ENCODE measurements at places on chromosomes 3 and 15.

DNA sequence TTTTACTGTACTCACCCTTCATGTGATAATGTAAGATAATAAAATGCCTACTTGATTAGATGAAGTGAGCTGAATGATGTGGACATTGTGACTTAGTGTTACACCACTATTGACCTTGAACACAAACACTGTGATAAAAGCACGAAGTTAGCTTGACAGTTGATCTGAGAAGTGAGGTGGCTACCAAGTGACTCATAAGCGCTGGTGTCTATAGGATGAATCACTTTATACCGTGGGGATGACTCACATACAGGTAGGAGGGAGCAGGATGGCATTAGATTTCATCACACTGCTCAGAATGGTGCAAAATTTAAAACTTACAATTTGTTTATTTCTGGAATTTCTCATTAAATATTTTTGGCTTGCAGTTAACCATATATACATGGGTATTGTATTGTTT, 174.7 kb upstream of the CNTN3 start:
- DNase-seq = peak; percentile 84

GRCh38 chr3:179107617-179108016, 36.0 kb upstream of the ZMAT3 start:
- DNase-seq = no peak

DNA sequence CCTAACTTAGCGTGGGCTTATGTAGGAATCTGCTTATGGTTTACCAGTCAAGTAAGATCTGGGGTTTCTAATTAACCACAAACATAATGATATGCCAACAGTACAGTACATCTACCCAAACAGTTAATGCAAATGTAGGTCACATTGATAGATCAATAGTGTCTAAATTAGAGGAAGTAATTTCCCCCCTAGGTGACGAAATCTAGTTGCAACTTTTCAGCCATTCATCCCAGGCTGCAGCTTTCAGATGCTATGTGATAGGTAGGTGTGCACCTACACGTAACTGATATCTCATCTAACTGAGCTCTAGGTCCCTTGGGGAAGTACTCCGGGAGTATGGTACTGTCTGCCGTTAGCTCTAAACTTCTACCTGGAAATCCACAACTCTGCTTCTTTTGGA, 57.2 kb downstream of the CRTC3 start:
- no peak for DNase-seq

DNA sequence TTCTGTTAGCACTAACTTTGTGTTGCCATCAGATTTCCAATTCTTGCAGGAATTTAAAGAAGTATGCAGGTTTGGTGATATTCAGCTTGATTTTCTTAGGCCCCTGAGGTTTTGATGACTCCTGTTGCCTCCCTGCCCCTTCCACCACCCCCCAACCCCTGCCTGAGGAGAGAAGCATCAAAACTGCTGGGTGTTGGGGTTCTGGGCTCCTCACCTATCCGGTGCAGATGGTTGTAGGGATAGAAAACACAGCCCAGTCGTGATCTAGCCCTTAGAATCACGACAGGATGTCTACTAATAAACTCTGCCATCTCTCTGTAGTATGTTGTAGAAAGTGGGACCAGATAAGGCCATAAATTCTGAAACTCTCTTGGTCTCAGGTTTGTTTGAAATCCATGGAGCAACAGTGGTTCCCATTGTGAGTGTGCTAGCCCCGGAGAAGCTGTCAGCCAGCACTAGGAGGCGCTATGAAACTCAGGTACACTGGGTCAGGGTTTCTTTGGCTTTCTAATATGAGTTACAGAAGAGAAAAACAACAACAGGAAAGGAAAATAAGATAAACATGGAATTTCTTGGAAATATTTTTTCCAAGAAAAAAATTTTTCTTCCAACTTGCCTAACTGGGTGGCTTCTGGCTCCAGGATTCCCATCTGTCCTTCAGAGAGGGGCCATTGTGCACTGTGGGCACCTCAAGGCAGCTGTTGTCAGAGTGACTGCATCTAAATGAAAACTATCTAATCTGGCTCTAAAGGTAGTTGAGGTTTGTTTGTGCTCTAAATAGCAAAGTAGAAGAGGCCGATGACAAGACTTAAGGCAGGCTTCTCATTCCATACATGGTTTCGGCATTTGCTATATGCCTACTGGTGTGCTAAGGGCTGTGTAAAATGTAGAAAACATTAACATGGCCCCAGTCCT, 8.7 kb downstream of the SRP14 start:
- no peak for DNase-seq

- DNase-seq = no peak
These were observed 55.4 kb downstream of the AGBL1 start for GRCh38 chr15:86135041-86135440.

DNA sequence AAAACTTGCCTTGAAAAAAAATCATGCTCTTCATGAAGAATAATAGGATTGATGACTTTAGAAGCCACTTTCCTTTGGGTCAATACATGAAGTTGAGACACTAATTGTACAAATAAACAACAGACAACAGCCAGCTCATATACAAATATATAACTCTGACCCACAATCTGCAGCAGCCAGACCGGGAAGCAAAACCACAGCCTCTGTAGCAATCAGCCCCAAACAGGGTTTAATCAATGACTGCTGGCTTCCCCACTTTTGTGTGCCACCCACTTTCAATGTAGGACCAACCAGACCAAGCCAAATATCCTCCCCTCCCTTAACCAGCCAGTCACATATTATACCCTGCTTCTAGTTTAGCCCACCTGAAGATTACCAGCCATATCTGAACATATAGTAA, 39.0 kb downstream of the IFT57 start:
- DNase-seq = no peak

DNA sequence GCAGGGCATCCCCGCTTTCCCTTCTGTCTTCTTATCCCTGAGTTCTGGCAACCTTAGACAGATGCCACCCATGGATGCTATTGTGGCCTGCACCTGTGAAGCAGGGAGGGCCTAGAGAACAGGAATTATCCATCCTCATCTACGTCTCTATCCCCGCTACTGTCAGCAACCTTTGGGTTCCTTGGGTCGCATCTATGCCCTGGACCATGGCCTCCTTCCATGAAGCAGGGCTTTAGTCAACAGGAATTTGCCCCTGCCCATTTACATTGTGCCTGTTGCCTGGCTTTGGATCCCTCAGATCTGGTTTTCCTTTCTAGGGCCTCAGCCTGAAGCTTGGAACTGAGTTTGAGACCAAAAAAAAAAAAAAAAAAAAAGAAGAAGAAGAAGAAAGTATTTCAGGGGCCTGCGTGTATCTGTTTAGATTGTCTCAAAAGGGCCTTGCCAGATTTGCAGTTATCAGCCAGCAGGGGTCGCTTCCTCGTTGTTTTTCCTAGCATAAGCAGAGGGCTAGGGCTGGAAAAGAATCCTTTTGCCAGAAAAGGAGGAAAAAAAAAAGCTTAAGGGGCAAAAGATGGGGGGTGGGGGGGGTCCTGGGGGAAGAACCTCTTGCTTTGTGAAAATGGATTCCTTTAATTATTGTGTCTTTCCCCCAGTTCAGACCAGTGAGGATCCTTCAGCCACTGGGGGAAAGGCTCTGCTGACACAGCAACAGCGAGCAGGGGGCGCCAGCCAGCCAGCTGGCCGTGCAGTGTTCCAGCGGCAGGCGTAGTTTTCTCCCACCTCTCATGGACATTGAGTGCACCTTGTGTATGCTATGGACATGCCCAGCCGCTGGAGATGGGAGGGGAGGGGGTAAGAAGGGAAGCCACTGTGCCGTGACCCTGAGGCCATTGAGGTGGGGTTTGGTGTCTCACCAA, 65.7 kb upstream of the ALDH1L1 start:
- DNase-seq = no peak

GRCh38 chr3:126696701-126697267, 7.3 kb upstream of the CHCHD6 start:
- no peak for DNase-seq

- DNase-seq = no peak
These were observed 57.6 kb upstream of the AZI2 start for GRCh38 chr3:28406241-28406640.

DNA sequence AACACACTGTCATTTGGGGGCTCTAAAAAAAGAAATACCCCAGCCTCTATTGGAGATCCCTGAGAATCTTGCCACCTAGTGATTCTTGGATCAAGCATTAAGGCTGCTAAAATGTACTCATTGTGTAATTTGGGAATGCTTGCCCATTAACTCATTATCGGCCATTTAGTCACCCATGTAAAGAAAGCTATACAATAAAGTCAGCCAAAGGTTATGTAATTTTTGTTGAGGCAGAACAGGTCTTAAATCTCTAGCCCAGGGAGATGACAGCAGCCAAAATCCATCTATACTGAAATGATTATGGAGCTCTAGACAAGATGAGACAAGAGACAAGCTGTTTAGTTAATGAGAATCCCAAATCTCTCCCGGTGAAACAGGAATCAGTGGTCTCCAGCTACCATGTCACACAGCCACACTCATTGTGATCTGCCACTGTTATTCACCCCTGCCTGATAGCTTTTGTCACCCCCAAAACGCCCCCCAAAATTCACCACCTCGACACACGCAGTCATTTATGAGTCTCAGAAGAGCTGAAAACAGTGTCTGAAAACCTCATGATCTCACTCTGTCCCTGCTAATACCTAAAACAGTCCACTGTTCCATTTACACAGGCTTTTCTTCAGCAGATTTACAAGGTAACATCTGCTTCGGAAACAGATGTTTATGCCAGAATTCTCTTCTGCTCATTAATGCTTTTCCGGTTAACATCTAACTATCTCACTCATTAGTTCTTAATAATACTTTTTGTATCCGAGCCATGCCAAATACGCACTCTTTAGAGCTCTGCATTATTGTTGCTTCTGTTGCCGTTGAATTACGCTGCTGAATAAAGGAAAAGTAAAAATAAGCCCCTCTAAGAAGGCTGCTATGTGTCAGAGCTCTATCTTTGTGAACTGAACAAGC, 138.5 kb downstream of the RORA start:
- no peak for DNase-seq

DNA sequence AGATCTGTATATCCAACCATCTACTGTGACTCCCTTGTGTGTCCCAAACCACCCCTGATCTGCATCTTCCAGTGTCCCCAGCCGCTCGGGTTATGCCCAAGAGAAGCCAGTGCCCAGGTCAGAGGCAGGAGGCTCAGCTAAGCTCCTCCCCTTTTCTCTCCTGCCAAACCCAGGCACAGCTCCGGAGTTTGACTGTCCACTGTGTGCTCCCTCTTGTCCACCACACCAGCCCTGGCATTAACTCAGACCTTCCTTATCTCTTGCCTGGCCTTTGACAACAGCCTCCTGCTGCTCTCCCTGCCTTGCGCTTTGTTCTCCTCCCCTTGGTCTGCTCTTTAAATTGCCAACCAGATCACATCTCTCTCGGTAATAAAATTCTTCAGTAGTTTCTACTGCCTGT, 39.3 kb downstream of the DGKG start:
- DNase-seq = no peak

DNA sequence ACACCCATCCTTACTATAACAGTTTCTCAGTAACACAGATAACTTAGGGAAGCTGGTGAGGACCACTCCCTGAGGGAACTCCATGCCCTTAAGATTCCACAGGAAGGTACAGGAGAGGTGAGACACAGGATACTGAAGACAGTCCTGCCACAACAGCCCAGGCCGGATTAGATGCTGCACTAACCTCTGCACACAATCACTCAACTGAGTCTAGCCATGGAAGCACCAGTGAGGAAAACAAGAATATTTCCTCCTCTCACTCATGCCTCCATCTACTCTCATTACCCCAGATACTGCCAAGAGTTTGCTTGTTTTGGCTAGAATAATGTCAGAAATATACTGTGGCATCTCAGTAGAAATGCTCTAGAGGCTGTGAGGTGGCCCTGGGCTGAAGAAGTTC, 3.7 kb downstream of the ANO10 start:
- DNase-seq = no peak

GRCh38 chr15:75131269-75131643, 70.4 kb upstream of the C15orf39 start:
- DNase-seq = no peak

DNA sequence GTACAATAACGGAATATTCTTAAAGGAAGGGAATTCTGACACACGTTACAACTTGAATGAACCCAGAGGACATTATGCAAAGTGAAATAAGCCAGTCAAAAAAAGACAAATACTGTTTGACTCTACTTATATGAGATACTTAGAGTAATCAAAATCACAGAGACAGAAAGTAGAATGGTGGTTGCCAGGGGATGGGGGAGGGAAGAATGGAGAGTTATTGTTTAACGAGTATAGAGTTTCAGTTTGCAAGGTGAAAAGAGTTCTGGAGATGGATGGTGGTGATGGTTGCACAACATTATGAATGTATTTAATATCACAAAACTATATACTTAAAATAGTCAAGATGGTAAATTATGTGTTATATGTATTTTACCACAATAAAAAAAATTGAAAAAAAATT, 112.9 kb upstream of the ARHGEF3 start:
- DNase-seq = no peak

GRCh38 chr3:139455855-139456254, 20.5 kb downstream of the RBP2 start:
- no peak for DNase-seq

- DNase-seq = no peak
These were observed 244.1 kb downstream of the LPP start for GRCh38 chr3:188397766-188398705.

GRCh38 chr3:172709774-172710663, 848 bp downstream of the NCEH1 start:
- DNase-seq = no peak

GRCh38 chr3:195865752-195866151, 42.6 kb downstream of the TNK2 start:
- DNase-seq = no peak

GRCh38 chr3:189233225-189233858, 61.6 kb downstream of the TPRG1 start:
- peak; percentile 16 for DNase-seq

GRCh38 chr15:59543721-59544547, 67.6 kb upstream of the GCNT3 start:
- DNase-seq = no peak

- DNase-seq = no peak
These were observed 40.2 kb downstream of the TRANK1 start for GRCh38 chr3:36904641-36905040.

DNA sequence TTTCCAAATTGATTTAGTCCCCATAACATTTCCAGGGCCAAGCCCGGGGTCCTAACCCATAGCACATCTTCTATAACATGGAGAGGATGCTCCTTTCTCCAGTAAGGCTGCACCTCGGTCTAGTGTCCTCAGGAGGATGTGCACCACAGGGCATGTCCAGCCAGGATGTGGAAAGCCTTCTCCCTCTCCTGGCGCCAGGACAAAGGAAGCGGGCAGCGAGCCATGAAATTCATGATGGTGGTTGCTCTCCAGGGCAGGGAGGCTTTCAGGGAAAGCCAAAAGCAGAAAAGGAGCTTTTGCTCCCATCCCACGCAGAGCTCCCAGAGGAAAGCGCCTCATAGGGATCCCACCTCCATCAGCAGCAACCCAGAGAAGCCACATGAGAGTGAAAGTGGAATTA, 220.0 kb downstream of the ADAMTSL3 start:
- no peak for DNase-seq

GRCh38 chr3:152556731-152557254, 278.1 kb upstream of the P2RY1 start:
- no peak for DNase-seq

GRCh38 chr3:31882431-31882830, 98.6 kb downstream of the OSBPL10 start:
- no peak for DNase-seq

- DNase-seq = no peak
These were observed 123.5 kb downstream of the SLCO3A1 start for GRCh38 chr15:91976966-91977365.

- DNase-seq = no peak
These were observed 591.7 kb upstream of the ZNF717 start for GRCh38 chr3:76377074-76377473.

GRCh38 chr3:112604536-112604935, 36.4 kb downstream of the CCDC80 start:
- DNase-seq = no peak

GRCh38 chr3:26587571-26587970, 35.0 kb upstream of the LRRC3B start:
- no peak for DNase-seq
